Panc1 (cell line): ENCODE measurements at places on chromosomes 6 and 20. TPM values are rescaled to one million over a fixed set of nuclear protein-coding genes. Genes with fewer than 3 reads are reported as not detected.
A peak's percentile ranks its signal among the peaks of the same experiment; 100 is the strongest.

DNA sequence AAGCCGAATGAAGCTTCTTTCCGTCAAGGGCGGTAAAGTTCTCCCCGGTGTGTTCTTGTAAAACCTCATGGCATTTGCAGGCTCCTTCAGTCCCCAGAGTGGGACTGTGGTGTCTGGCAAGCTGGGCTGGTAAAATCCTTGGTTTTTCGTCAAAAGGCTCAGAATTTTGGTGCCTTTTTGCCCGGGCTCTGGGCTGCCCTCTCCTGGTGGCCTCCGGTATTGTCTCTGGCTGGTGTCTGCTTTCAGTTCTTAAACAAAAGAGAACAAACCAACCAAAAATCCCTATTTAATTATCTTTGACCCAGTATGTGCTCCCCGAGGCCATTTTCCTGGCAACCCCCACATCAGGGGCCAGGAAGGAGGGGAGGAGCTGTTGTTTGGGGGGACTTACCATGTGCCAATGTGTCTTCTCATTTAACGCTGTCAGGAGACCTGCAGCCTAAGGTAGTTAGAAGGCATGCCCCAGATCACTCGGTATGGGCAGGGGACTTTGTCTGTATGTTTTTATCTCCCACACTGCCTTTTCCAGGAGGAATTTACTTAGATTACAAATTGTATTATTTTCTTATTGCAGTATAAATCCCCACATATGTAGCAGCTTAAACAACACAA is 11.1 kb downstream of the CDH4 start:
- no peak for DNase-seq

DNA sequence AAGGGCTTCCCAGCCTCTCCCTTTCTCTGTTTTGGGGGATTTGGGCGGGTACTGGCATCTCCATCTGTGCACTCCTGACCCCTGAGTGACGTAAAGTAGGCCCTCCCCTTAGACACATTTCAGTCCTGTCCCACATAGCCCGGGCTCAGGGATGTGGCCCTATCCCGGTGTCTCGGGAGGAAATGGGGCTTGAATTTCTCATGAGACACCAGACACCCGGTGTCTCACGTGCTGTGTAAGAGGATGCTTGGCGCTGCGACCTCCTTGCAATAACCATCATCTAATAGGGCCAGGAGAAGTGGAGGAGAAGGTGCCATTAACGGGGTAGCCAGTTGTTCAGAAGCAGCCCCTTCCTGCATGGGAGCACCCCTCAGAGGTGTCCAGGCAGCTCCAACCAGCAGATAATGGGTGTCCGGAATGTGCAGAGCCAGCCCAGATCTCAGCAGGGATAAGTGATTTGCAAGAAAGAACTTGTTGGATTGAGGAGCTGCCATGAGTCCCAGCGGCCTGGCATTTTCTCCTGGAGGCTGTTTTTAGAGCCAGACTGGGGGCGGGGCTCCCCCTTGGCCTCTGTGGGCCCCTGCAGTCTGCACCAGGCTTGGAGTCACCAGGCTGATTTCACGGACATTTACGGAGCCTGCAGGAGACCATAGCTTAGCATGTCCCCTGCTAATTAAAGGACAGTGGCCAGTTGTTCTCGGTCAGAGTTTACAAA is 372.0 kb downstream of the PREX1 start:
- no peak for DNase-seq

DNA sequence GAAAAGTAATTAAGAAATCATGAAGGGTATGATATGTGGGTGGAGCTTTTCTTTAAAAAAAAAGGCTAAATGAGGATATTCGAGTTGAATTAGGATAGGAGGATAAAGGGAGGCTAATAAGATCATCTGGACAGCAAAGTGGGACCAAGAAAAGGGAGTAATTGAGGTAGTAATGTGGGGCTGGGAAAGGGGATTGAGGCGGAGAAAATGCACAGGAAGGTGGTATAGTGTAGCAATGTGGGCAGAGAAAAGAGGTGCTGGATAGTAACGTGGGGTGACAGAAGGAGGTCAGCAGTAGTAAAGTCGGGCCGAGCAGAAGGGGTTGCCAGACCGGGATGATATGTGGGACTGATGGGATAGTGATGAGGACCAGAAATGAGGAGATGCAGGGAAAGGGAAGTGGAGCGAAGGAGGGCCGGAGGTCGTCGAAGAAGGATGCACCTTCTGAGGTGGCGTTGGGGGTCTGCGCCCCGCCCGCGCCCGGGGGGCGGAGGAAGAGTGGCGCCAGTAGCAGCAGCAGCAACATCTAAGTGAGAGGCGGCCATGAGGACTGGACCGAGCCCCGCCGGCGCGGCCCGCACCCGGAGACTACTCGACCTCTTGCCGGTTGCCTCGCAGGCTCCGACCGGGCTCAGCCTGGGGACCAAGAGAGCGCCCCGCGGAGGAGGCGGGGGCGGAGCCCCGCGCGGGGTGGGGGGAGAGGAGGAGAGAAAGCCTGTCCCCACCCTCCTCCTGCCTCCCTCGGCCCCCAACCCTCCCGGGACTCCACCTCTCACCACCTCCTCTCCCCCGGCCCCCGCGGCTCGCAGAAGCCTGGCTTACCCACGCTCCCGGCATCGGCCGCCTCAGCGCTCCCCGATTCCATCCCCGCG is 887 bp downstream of the GABBR1 start:
- no peak for DNase-seq

CLPSL1 gene
- total RNA-seq = not detected

AFDN gene
- total RNA-seq = 143 TPM

GRCh38 chr6:40936818-40937251 is 102.2 kb downstream of the UNC5CL start:
- DNase-seq = no peak

GRCh38 chr20:20966171-20966570 is 140.0 kb downstream of the LINC00237 start:
- no peak for DNase-seq

DNA sequence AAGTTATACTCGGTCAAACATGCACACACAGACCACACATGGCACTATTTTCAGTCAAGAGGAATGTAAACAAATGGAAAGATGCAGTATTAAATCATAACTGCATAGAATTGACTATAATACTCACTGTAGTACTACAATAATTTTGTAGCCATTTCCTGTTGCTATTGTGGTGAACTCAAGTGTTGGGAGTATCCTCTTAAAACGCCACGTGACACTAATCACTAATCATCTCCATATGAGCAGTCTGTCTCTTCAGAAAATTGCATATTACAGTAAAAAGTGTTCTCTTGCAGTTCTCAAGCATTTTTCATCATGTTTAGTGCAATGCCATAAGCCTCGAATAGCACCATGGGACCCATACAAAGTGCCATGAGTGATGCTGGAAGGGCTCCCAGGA is 258.7 kb upstream of the ID4 start:
- DNase-seq = no peak

BMP5 gene
- 17.7 TPM for total RNA-seq

DNA sequence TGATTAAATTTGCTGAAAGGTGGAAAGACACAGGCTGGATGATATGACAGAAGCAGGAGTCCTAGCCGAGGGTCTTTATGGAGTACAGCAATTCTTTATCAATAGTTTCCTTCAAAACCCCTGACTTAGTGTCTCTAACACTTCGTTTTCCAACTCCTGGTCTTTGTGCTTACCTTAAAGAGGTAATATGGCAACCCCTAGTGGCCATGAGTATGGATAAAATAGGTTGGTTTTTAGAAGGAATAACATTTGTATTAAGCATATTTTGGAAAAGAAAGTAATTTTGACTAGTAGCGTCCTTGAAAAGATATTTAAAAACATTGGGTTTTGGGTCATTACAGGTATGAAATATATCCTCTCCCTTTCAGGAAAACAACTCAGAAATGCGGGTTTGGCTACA is 51.9 kb downstream of the VGLL2 start:
- peak; percentile 20 for DNase-seq

AIG1 gene
- 23.9 TPM for total RNA-seq

CST4 gene
- total RNA-seq = not detected

TSBP1 gene
- not detected for total RNA-seq

DNA sequence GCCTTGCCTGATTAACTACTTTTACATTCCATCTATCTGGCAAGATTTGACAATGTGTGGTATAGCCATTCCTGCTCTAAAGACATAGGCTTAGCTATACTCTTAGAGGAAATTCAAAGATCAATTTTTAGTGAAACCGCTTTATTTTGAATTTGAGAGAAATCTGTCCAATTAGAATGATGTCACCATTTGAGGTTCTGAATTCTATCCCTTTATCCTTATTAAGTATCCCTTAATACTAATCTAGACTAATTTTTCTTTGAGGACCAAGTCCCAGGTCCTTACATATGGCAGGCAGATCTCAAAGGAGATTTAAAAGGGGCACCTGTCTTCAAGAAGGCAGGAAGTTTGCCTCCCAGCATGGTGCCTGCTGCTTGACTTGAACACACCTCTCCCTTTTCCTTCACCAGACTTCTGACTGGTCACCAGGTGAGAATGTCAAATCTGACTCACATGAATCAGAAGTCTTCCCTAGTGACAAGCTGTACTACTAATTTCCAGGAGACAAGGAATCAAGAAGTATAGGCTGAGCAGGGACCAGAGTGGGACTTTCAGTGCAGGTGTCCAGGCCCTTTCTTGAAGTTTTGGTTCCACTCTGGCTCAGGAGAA is 15.0 kb upstream of the MRAP2 start:
- no peak for DNase-seq

GRCh38 chr6:32666420-32667300 is at the start of gene HLA-DQB1:
HLA-DQB1 (minus strand) TSS chr6:32666657; CDS start chr6:32666607, 50 bp downstream.
- DNase-seq = no peak

SALL4 gene
- 1.6 TPM for total RNA-seq

PCSK2 gene
- total RNA-seq = not detected

- no peak for DNase-seq
These were observed 96.4 kb upstream of the IYD start for GRCh38 chr6:150272264-150272975.

GRCh38 chr6:160951187-160952030 is 40.2 kb upstream of the MAP3K4 start:
- no peak for DNase-seq

- no peak for DNase-seq
These were observed 36.9 kb upstream of the SYNCRIP start for GRCh38 chr6:85679445-85680123.

IRF4 gene
- 0.72 TPM for total RNA-seq

ATP6V1G2 gene
- 0.98 TPM for total RNA-seq

GRCh38 chr6:163209005-163209404 is 205.5 kb upstream of the QKI start:
- no peak for DNase-seq

- no peak for DNase-seq
These were observed 26.3 kb downstream of the SPDEF start for GRCh38 chr6:34529665-34530327.

DNA sequence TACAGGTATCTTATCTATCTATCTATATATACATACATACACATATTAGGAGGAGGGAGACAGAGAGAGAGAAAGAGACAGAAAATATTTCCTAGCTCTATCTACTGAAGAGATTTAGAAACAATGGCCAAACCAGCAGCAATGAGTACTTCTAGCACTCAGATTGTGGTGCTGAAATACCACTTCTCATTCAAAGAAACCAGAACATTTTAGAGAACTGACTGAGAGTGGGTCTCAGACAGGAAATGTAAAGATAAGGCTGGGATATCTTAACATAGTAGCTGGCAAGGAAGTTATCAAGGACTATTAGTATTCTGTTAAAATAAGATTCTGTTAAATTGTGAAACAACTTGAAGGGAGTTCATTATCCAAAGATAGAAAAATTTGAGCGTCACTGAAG is 57.0 kb downstream of the DNAAF9 start:
- no peak for DNase-seq

GCM1 gene
- total RNA-seq = not detected

GRCh38 chr20:64093013-64093503 is 8.9 kb upstream of the LKAAEAR1 start:
- no peak for DNase-seq

DNA sequence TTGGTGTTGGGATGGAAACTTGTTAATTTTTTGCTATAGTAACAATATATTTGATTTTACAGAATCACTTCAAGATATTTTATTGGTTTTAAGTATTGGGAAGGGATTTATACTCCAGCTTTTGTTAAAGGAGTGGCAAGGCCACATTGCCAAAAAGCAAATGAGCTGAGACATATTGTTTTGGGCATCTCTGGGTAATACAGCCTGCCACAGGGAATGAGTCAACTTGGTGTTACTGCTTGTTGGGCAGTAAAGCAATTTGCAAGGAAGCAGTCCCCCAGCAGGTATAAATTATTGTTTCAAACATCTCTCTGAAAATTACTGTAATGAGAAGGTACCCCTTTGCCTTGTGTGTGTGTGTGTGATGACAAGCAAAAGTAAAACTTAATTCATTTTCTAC is 868.3 kb upstream of the FLRT3 start:
- DNase-seq = no peak

DNA sequence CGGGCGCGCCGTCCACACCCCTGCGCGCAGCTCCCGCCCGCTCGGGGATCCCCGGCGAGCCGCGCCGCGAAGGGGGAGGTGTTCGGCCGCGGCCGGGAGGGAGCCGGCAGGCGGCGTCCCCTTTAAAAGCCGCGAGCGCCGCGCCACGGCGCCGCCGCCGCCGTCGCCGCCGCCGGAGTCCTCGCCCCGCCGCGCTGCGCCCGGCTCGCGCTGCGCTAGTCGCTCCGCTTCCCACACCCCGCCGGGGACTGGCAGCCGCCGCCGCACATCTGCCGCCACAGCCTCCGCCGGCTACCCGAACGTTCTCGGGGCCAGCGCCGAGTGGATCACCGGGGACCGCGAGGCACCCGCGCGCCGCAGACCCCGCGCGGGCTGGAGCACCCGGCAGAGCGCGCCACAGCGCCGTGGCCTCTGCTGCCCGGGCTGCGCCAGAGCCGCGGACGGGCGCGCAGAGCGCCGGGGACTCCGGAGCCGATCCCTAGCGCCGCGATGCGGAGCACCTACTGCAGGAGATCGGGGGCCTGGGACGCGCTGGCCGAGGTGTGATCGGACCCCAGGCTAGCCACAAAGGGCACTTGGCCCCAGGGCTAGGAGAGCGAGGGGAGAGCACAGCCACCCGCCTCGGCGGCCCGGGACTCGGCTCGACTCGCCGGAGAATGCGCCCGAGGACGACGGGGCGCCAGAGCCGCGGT is at the start of gene BMP2:
Gene BMP2 (plus strand): TSS at position 151 of the 692 bp plus-strand sequence. CDS start 2,441 bp downstream, outside the sequence.
- DNase-seq = no peak

GRCh38 chr20:51486197-51487005 is 56.1 kb downstream of the NFATC2 start:
- DNase-seq = no peak

DNA sequence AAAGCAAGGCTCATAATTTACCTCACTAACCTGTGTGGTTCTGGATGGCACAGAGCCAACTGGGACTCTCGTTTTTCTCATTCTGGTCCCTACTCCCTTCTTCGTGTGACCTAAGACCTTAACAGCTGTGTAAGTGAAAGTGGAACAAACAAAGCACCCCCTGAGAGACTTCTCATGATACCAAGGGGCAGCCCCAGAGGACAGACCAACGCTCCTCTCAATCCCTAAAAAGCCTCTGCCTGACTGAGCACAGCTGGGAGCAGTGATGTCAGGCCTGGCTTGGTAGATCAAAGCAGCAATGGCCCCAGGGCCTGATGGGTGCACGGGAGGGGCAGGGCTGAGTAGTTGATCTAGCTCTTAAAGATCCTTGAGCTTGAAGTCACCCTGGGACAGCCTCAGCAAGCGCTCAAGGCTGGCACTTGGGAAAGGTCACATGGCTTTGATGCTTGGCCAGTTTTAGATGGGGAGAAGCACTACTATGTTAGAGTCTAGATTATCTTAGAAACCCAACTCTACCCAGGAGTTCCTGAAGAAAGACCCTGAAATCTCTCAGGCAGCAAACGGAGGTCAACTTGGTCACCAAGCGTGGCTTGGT is 16.2 kb upstream of the TGM2 start:
- DNase-seq = no peak

GRCh38 chr20:9141921-9142320 is 73.0 kb downstream of the PLCB4 start:
- DNase-seq = no peak
